Activated naive CD4-positive, alpha-beta T cell treated with anti-CD3 and anti-CD28 coated beads, Interleukin-2, amount 50 U/mL, for 72 hours (primary cell): ENCODE measurements at places on chromosomes 1 and 21. TPM values are rescaled to one million over a fixed set of nuclear protein-coding genes. Genes with fewer than 3 reads are reported as not detected.

FAM151A gene
- total RNA-seq, result not detected

SAMD13 gene
- total RNA-seq, result 0.29 TPM

OR2M3 gene
- total RNA-seq, result not detected

ANGPTL1 gene
- not detected for total RNA-seq

CELA2A gene
- total RNA-seq, result not detected

RPAP2 gene
- total RNA-seq, result 25.3 TPM

GPR89A gene
- total RNA-seq, result 21.4 TPM

DNA sequence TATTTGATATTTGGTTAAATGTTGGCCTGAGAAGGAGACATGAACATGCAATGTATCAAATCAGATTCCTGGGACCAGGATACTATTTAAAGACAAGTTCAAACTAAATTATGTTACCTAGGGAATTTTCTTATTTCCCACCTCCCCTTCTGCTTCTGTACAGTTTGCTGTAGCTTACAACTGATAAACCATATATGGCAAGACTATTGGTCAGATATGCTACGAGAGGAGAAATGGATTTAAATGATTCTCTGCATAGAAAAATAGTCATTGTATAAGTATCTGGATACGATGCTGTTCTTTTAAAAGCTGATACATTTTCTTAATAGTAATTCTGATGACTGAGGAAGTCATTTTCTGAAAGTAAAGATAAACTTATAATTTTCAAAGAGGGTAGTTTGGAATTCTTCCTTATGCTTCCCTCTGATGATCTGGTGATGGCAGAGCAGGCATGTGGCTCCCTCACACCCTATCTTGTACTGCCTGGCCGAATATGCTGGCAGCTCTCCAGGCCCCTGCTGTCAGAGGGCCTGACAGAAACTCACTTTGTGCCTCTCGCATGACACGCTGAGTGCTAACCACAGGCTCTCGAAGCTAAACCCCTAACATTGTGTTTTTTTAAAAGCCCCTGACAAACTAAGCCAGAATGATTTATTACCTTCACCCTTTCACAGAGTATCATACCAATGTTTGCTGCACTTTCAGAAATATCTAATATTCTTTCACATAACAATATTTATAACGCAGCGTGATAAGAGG, 19.4 kb downstream of the RRP15 start:
- DNase-seq, result no peak

DNA sequence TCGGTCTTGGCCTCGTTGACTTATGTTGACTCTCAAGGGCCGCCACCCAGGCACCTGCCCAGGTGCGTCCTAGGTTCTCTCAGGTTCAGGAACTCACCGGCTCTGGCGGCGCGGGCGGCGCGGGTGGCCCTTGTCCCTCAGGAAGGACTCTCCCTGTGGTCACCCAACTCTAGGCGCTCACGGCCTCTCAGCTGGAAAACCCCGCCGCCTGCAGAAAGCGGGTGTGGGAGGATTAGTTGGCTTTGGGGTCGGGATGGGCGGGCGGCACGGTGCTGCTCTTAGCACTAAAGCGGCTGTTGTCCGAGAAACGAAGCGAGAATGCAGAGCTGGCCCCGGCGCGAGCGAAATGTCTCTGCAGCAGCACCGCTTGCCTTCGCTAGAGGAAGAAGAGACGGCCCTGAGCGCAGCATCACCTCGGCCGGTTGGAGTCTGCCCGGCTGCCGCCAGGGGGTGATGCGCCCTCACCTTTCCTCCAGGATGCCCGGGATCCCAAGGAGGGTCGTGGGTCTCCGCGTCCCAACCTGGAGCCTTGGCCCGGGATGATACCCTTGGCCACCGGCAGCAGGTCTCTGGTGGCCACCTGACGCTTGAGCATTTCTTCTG, 8.1 kb upstream of the TADA1 start:
- no peak for DNase-seq

GRCh38 chr1:67791686-67792085, 41.6 kb downstream of the GNG12 start:
- DNase-seq, result no peak

- DNase-seq, result peak; percentile 14
Measured at GRCh38 chr1:200929530-200930278, 35.0 kb downstream of the INAVA start.

GRCh38 chr1:217561446-217561845, 69.4 kb downstream of the GPATCH2 start:
- no peak for DNase-seq

DNA sequence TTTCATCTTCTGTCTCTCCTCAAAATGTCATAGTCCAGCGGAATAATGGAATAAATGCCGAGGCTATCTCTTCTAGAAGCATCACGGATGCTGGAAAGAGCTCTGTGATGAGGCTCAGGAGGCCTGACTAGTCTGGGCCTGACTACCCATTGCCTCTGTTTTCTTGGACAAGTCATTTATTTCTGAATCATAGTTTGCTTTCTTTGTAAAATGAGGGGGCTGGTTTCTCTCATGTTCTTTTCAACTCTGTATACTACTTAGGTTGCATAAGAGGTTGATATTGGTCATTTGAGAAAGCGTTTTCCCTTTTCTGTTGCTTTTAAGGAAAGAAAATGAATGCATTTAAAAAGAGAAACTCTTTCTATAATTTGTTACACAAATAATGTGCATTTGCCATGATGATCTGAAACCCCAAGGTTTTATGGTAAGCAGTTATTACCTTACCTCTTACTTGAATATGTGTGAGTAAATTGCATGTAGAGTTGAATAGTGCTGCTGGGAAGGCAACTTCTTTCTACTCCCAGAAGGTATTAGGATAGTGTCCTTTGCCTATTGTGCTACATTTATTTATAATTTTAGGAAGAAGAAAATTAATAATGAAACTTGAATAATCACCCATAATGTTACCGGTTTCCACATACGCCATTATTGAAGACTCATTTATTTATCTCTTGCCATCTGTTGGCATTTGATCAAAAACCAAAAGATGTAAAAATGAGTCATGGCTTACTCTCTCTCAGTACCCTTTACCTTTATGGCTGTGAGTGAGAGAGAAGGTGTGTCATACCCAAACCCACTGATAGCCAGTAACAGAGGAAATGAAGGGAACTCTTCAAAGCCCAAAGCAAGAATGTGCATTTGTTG, 179.1 kb downstream of the FASLG start:
- no peak for DNase-seq

DNA sequence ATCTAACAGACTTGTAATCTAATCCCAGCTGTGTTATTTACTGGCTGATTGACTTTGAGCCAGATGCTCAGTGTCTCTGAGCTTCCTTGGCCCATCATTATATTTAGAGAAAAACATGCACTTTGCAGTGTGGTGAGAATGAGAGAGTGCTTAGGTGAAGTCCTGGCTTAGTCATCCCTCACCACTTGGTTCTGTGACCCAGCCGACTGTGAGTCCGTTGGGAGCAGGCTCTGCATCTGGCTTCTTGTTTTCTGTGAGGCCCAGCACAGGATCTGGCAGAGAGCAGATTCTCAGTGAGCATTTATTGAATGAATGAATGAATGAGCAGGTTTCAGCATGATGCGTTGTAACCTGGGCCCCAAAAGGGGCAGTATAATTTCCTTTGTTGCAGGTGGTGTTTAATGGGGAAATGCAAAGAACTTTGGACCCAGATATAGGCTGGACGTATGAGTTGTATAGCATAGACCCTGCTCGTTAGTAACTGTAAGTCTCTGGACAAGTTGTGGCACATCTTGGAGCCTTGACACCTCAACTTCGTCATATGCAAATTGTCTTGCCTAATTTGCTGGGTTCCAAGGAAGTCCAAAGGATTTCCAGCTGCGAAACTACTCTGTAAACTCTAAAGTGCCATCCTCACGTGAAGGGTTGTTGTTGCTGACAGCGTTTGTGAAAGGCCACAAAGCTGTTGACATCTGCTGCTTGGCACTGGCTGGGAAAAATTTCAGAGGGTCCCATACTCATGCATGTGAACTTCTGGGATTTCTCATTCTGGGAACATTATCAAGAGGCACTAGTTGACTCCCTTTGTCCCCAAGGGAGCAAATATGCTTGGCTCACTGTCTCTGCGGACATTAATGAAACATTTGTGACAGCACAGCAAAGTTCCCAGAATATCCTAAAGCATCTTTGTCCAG, 138.8 kb upstream of the USP24 start:
- no peak for DNase-seq

DNA sequence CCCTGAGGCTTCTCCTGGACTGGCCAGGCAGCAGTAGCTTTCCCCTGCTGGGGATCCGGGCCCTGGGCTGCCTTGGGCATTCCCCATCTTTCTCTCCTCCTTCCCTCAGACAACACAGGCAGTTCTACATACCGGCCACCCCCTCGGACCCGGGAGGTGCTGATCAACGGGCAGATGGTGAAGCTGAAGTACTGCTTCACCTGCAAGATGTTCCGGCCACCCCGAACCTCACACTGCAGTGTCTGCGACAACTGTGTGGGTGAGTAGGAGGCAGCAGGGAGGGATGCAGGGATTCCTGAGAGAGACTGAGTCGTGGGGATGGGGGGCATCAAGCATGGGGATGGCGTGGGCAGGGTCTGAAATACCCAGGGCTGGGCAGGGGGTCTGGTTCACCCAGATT, 14.4 kb upstream of the SFN start:
- DNase-seq, result no peak

GRCh38 chr1:57447551-57447950, 23.7 kb upstream of the DAB1 start:
- DNase-seq, result no peak

- DNase-seq, result no peak
Measured at GRCh38 chr1:45097944-45098343, 85.9 kb downstream of the UROD start.

- no peak for DNase-seq
Measured at GRCh38 chr1:26946270-26946669, 14.0 kb downstream of the KDF1 start.

DNA sequence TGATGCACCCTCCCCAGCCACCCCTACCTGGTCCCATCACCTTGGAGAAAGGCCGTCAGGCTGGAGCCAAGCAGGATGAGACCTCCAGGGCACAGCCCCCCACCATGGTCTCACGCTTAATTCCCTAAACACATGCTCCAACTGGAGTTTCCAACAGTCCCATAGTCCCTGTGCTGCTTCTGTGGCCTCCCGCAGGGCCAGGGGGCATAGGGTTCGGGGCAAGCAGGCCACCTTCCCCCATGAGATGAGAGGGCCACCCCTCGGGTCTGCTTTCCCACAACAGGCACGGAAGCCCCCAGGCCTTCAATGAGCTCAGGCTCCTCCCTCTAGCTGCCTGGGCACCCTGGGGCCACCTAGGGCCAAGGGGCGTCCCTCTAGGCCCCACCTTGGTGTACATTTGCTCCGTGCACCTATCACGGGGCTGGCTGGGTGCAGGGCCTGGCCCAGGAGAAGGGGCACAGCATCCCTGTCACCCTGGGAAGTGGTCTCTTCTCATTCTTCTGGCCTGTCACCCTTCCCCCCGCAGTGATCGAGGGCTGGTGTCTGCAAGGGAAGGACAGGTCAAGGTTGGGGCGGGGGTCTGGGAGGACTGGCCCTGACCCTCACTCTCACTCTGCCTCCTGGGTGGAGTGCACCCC, 42.4 kb downstream of the TRIM11 start:
- DNase-seq, result no peak
